ENCODE measurements at places on chromosomes 4 and X.

GRCh38 chr4:41212616-41213203 is 1.6 kb downstream of the APBB2 start:
- no peak for DNase-seq

DNA sequence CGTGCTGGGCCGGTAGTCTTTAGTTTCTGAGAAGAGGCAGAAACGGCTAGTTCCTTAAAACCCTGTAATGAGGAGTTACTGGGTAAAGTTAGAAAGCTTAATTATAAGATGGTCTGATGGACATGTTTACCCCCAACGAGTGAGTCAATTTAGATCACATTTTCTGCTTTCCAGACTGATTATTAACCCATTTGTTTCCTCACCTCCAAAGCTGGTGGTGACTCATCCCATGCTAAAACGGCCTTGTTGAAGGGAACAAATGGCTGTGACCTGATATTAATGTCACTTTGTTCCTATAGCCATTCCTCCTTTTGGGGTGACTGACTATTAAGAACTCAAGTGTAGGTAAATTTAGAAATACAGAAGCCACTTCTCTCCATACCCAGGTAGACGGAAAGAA is 232.0 kb downstream of the KCNIP4 start:
- no peak for DNase-seq

- DNase-seq = no peak
These were observed at the start of gene LRP2BP for GRCh38 chr4:185395238-185395955. TSS of gene LRP2BP (minus strand) at chr4:185395924. CDS start at chr4:185378186, 17,738 bp downstream.

DNA sequence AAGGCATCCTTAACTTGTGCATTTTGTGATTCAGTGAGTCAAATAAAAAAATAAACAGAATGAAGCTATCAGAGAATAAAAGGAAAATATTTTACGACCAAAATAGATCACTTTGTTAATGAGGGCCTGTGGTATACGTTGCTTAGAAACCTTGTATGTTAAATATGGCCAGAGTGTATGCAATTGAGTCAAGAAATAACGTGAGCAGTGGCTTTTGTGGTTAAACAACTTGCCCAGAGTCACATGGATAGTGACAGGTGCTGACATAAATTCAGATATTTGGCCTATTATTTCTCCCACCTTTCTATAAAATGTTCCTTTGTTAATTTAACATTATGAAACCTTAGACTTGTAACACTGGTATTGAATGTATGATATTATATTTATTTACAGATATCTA is 393.4 kb downstream of the PABPC4L start:
- DNase-seq = no peak

DNA sequence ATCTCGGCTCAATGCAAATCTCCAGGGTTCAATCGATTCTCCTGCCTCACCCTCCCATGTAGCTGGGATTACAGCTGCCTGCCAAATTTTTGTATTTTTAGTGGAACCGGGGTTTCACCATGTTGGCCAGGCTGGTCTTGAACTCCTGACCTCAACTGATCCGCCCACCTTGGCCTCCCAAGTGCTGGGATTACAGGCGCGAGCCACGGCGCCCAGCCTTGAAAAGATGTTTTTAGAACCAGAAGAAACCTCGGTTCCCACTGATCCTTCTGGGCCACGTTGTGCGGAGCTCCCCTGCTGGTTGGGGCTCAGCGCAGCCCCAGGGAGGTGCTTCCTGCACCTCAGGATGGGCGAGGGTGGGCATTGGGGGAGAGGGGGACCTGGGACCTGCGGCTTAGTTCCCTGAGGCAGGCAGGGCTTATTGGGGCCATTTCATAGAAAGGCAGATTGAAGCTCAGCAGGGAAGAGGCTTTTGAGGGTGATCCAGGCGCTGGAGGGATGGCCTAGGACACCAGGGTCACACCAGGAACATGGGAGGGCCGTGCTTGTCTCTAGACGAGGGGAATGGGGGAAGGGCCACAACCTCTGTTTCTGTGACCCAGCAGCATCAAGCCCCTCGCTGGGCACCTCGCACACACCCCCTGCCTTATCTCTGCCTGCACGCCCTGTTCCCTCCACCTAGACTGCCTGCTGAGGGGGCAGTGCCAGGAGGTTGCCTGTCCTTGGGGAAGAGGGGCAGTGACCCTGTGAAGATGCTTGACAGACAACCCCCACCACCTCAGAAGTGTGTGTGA is 6.3 kb upstream of the ADD1 start:
- DNase-seq = peak; percentile 72

DNA sequence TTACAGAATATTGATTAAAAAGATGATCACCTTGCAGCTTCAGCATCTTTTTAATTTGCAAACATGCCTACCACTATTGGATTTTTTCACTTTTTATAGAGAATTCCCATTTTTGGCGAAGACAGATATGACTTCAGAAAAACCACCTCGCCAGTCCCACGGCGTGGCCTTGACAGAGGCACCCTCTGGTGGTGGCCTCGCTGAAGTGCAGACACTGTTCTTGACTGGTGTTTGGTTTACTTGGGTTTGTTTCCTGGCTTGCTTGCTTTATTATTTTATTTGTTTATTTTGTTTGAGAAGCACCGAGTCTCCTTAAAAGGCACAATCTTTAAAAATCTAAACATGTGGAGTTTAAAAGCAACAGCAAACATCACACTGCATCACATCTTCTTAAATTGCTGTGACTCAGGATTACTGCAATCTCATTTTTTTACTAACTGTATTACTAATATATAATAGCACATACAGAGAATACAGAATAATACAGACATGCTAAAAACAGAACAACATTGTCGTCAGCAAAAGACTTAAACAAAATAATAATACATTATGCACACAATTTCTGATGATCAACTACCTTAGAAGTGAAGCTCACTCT is 13.1 kb upstream of the AMTN start:
- DNase-seq = no peak
